Pons (tissue), 1 donor: ENCODE measurements at places on chromosomes 11 and 22.

DNA sequence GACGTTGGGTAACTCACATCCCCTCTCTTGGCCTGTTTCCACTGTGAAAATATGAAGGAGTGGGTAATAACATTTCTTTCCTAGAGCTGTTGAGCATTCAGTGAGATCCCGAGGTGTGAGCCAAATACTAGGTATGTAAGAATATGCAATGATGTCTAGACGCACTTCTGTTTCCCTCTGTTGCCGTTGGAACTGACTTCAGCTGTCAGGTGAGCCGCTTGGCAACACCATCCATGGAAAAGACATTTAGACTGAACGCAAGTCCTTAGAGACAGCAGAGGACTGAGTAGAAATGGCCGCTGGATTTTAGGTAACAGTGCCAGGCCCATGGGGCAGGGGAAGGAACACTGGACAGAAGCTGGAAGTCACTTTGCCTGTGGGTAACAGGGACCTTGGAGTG, 29.5 kb upstream of the SHANK2 start:
- no peak for DNase-seq

GRCh38 chr11:84812471-84812969, 814.6 kb downstream of the DLG2 start:
- DNase-seq = no peak

DNA sequence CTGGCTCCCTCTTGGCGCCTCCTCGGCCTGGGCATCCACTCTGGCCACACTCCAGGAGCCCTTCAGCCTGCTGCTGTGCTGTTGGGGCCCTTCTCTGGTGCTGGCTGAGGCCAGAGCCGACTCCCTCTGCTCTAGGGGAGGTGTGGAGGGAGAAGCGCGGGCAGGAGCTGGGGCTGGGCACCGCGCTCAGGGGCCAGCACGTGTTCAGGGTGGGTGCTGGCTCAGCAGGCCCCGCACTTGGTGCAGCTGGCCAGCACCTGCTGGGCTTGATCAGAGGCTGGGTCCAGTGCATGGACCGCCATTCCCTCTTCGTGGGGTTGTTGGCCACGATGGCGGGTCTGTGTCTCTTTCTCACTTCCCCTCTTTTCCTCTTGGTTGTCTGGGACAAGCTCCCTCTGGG, 2381.0 kb downstream of the LRRC4C start:
- no peak for DNase-seq

DNA sequence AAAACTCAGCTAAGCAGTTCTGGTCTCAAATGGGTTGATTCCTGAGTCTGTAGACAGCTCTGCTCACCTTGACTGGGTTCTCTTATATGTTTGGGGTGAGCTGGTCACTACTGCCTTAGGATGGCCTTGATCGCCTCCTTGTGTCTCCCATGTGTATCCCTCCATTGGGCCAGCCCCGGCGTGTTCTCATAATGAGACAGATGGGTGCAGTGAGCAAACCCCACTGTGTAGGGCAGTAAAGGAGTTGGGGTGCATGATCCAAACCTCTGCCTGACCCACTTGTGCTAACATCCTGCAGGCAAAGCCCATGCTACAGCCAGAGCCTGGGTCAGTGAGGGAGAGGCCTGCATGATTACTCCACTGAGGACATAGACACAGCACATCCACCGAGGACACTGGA, 657.6 kb downstream of the BRD1 start:
- no peak for DNase-seq

DNA sequence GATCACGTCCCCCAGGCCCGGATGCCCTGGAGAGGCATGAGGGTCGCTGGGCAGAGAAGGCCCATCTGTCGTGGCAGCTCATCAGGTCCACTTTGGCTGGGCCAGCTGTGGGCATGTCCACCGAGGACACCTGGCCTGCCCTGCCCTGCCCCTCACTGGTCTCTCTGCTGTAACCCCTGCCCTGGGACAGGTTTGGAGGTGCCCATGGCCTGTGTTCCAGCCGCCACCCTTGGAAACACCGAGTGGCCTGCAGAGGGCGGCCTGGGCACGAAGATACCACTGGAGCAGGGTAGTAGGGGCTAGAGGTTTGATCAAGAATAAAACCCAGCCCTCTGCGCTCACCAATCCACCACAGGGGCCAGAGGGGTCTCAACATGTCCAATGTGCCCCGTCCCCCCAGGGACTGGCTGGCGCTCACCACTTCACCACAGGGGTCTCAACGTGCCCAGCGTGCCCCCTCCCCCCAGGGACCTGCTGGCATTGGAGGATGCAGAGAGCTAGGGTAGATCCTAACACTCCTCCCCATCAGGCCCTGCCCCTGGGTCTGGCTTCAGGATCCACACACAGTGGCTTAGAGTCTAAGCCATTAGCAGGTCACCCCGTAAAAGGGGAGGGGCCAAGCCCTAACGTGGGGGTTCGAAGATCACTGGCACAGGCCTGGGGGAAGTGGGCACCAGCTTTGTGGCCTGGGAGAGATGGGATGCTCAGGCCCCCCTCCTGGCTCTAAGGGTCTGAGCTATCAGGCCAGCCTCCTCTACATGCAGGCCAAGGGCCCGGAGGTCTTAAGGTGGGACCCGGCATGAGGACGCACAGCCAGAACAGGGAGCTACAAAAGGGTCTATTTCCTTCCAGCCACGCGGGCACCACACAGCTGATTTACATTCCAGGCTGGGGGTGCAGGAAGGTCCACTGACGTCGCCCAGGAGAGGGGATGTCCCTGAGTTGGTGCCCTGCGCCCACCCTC, 1.3 kb upstream of the HDAC10 start:
- DNase-seq = no peak
